ENCODE measurements at places on chromosomes 6 and 20.

- no peaks in the 10 kb centered on the region for H3K36me3 ChIP-seq
- no peak overlapping the region for H3K27ac ChIP-seq
- H3K4me3 ChIP-seq, result no peak overlapping the region
- H3K4me1 ChIP-seq, result no peaks in the 10 kb centered on the region
- no peaks in the 10 kb centered on the region for H3K27me3 ChIP-seq
- no peak for DNase-seq
Measured at GRCh38 chr6:54264581-54265272, 43.5 kb upstream of the TINAG start.

GRCh38 chr6:113824411-113824810 is 32.7 kb upstream of the MARCKS start:
- H3K4me1 ChIP-seq, result no peaks in the 10 kb centered on the region
- H3K36me3 ChIP-seq, result no peaks in the 10 kb centered on the region
- no peak for DNase-seq
- H3K27ac ChIP-seq, result no peak overlapping the region
- H3K27me3 ChIP-seq, result no peaks in the 10 kb centered on the region

DNA sequence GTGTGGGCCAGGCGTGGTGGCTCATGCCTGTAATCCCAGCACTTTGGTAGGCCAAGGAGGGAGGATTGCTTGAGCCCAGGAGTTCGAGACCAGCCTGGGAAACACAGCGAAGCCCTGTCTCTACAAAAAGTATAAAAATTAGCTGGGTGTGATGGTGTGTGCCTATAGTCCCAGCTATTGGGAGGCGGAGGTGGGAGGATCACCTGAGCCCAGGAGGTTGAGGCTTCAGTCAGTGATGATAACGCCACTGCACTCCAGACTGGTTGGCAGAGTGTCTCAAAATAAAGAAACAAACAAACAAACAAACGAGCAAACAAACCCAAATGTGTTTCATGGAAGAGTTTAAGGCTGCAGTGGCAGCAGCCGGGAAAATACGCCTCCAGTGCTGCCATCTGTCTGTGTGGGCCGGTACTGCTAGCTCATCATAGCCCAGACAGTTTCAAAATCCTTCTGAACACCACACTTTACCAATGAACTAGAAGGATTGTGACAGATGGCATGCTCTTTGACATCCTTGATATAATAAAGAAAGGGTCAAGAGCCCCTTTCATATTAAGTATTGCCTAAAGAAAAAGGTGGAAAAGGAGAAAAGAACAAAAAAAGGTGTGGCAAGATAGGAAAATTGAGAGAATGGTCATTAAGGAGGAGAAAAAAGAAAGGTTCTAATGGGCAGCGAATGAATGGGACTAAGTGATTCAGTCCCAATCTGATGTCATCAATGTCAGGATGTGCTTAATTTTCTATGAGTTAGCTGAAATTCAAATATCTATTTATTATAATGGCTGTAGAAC is 298.6 kb downstream of the SYNE1 start:
- H3K4me3 ChIP-seq, result no peak overlapping the region
- DNase-seq, result no peak
- H3K27me3 ChIP-seq, result no peaks in the 10 kb centered on the region

DNA sequence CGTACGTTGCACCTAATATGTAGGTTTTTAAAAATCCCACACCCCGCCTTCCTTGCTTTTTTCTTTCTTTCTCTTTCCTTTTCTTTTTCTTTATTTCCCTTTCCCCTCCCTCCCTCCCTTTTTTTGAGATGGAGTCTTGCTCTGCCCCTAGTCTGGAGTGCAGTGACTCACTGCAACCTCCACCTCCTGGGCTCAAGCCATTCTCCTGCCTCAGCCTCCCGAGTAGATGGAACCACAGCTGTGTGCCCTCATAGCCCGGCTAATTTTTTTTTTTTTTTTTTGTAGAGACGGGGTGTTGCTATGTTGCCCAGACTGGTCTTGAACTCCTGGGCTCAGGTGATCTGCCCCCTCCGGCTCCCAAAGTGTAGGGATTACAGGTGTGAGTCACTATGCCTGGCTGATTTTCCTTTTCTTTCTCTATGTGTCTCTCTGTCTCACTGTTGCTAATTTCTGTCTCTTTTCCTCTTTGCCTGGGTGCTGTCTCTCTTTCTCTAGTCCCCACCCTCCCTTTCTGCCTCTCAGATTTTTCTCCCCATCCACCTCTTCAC is 61.2 kb downstream of the SRC start:
- no peaks in the 10 kb centered on the region for H3K27me3 ChIP-seq
- H3K27ac ChIP-seq, result no peak overlapping the region
- H3K36me3 ChIP-seq, result peaks cover 7% of the 10 kb centered on the region
- peaks cover 4% of the 10 kb centered on the region for H3K4me1 ChIP-seq

DNA sequence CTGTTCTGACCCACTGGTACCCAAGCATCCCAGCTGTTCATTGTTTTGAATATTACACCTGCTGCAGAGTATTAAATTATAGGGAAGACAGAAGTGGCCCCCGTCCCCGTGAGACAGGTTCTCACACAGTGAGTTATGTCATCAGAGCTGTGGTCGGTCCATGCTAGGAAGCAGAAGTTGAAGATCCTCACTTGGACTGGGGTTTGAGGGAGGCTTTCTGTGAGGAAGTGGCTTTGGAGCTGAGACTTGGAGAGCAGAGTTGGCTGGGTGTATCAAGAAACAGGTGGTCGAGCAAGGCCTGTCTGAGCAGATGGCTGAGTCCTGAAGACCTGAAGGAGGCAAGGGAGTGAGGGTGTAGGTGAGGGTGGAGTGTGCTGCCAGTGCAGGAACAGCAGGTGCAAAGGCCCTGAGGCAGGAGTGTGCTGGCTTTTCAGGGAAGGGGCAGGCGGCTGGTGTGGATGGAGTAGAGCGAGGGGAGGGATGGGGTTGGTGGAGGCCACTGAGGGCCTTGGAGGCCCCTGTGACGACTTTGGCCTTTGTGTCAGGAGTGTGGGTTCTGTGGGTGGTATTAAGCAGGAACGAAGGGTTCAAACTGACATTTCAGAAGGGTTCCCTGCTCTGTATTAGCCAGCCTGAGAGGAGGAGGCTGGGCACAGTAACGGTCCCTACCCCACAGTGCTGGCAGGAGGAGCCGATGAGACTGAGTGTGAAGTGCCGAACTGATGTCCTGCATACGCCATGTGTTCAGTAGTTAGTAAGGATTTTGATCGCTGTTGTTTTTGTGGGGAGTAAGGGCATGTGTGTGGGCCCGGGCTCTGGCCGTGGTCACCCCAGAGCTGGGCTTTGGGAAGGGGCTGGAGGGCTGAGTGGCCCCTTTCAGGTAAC is 11.8 kb downstream of the SRC start:
- no peak for DNase-seq
- peaks cover 41% of the 10 kb centered on the region for H3K4me1 ChIP-seq
- H3K4me3 ChIP-seq, result peak overlapping the region; percentile 49
- peak overlapping the region; percentile 77 for H3K27ac ChIP-seq
- no peaks in the 10 kb centered on the region for H3K27me3 ChIP-seq

- H3K27ac ChIP-seq, result no peak overlapping the region
- H3K27me3 ChIP-seq, result no peaks in the 10 kb centered on the region
- peaks cover 4% of the 10 kb centered on the region for H3K36me3 ChIP-seq
- H3K4me1 ChIP-seq, result no peaks in the 10 kb centered on the region
Measured at GRCh38 chr6:144753023-144753705, 468.0 kb downstream of the UTRN start.

- no peak overlapping the region for H3K4me3 ChIP-seq
- no peaks in the 10 kb centered on the region for H3K27me3 ChIP-seq
- H3K4me1 ChIP-seq, result no peaks in the 10 kb centered on the region
- H3K36me3 ChIP-seq, result peaks cover 78% of the 10 kb centered on the region
- no peak for DNase-seq
Measured at GRCh38 chr20:3195590-3196237, 8.8 kb downstream of the DDRGK1 start.

- H3K27ac ChIP-seq, result no peak overlapping the region
- DNase-seq, result no peak
- H3K27me3 ChIP-seq, result no peaks in the 10 kb centered on the region
- peaks cover 11% of the 10 kb centered on the region for H3K36me3 ChIP-seq
- no peak overlapping the region for H3K4me3 ChIP-seq
Measured at GRCh38 chr6:127289934-127290333, 23.3 kb downstream of the RNF146 start.

- DNase-seq, result no peak
- H3K27me3 ChIP-seq, result no peaks in the 10 kb centered on the region
- no peaks in the 10 kb centered on the region for H3K4me1 ChIP-seq
- no peak overlapping the region for H3K27ac ChIP-seq
Measured at GRCh38 chr6:157713451-157714152, 109.4 kb upstream of the SNX9 start.

DNA sequence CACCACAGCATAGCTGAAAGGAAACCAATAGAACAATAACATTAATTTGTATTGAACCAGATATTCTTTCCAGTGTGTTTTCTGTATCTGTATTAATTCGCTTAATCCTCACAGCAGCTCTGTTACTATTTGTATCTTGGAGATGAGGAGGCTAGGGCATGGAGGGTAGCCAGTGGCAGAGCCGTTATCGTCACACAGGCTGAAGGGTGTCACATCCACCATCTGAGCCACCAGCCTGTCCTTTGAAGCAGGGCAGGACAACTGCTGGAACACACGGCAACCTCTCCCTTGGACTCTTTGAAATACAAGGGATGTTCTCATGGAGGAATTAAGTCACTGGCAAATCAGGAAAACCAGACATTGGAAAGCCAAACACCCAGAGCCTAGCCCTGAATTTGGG is 628.0 kb upstream of the CDH4 start:
- H3K36me3 ChIP-seq, result no peaks in the 10 kb centered on the region
- no peak for DNase-seq
- no peaks in the 10 kb centered on the region for H3K27me3 ChIP-seq
- H3K27ac ChIP-seq, result no peak overlapping the region

DNA sequence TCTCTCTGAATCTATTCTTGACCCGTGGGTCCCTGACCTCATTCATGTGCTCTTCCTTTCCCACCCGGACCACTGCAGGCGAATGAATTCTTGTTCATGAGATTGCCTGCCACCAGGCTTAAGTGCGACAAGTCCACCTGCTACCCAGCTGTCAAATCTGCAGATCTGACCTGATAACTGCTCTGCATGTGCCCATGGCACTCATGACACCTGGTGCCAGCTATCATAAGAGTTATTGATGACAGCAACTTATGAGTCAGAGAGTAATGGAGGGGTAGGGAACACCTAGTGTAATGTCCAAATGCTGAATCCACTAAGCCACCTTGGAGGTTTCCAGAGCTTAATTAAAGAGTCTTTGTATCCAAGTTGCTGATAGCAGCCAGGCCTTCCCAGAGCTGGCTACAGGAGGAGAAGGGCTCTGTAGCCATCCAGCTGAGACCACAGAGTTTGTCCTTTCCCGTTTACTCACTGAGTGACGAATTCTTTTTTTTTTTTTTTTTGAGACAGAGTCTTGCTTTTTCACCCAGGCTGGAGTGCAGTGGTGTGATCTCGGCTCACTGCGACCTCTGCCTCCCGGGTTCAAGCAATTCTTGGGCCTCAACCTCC is 17.4 kb downstream of the SHLD1 start:
- H3K36me3 ChIP-seq, result no peaks in the 10 kb centered on the region
- no peaks in the 10 kb centered on the region for H3K27me3 ChIP-seq
- no peak overlapping the region for H3K27ac ChIP-seq
- no peaks in the 10 kb centered on the region for H3K4me1 ChIP-seq

DNA sequence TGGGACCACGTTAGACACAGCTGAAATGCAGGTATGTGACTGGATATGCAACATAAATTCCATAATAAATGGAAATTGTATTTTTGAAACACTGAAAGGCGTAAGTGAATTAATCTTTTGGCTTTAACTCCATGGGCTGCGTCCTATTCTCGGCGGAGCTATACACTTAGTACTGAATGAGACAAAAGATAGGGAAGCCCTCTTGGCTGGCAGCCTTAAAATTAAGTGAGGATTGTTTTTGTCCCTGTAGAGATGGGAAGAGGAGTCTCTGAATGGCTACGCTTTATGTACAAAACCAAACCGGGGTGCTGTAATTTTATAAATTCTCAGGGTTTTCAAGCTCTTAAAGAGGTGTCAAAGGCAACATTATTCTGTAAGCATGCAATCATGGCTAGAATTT is 429.8 kb downstream of the QKI start:
- no peaks in the 10 kb centered on the region for H3K4me1 ChIP-seq
- H3K27me3 ChIP-seq, result no peaks in the 10 kb centered on the region
- H3K4me3 ChIP-seq, result no peak overlapping the region
- no peaks in the 10 kb centered on the region for H3K36me3 ChIP-seq
- no peak overlapping the region for H3K27ac ChIP-seq

GRCh38 chr20:49559411-49560081 is 8.4 kb downstream of the PTGIS start:
- H3K36me3 ChIP-seq, result peaks cover 17% of the 10 kb centered on the region

- no peak overlapping the region for H3K4me3 ChIP-seq
- H3K36me3 ChIP-seq, result no peaks in the 10 kb centered on the region
- no peaks in the 10 kb centered on the region for H3K27me3 ChIP-seq
- peaks cover 4% of the 10 kb centered on the region for H3K4me1 ChIP-seq
- H3K27ac ChIP-seq, result no peak overlapping the region
- no peak for DNase-seq
Measured at GRCh38 chr6:145841668-145842067, 27.1 kb upstream of the FBXO30 start.

DNA sequence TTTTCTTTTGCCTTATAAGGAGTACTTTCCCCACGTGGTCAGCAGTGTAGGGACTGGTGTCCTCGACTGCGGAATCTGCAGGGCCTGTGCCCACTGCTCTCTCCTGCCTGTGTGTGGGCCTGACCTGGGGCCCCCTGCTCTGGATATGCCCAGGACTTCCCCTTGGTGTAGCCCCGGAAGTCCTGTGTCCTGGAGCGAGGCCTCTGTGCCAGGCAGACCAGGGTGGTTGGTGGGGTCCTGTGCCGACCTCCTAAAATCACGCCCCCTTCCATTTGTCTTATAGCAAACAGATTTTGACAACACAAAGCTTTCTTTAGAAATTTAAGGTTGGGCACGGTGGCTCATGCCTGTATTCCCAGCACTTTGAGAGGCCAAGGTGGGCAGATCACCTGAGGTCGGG is 64.2 kb downstream of the DLL1 start:
- no peaks in the 10 kb centered on the region for H3K36me3 ChIP-seq
- H3K27ac ChIP-seq, result no peak overlapping the region
- DNase-seq, result no peak
- no peaks in the 10 kb centered on the region for H3K27me3 ChIP-seq

- peak overlapping the region; percentile 56 for H3K4me3 ChIP-seq
- peaks cover 16% of the 10 kb centered on the region for H3K36me3 ChIP-seq
- no peaks in the 10 kb centered on the region for H3K27me3 ChIP-seq
Measured at GRCh38 chr6:125759184-125759902, 9.9 kb downstream of the HEY2 start.
